Hematopoietic multipotent progenitor cell treated with erythropoietin and hydrocortisone succinate and interleukin-3 and kit ligand, for 4 days (in vitro differentiated cells): ENCODE measurements at places on chromosomes 16 and 17.

- peak; percentile 85 for DNase-seq
Observed at GRCh38 chr17:50117202-50118051, 12.5 kb downstream of the SAMD14 start.

GRCh38 chr17:48095611-48096010 lies 5.7 kb downstream of the CBX1 start:
- no peak for DNase-seq

DNA sequence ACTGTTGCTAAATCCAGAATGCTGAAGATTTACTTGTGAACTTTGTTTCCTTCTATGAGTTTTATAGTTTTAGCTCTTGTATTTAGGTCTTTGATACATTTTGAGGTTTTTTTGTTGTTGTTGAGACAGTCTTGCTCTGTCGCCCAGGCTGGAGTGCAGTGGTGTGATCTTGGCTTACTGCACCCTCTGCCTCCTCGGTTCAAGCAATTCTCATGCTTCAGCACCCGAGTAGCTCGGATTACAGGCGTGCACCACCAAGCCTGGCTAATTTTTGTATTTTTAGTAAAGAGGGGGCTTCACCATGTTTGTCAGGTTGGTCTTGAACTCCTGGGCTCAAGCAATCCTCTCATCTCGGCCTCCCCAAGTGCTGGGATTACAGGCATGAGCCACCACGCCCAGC lies 14.4 kb downstream of the TENT4B start:
- no peak for DNase-seq

GRCh38 chr17:1644493-1645206 lies 882 bp downstream of the SCARF1 start:
- DNase-seq = peak; percentile 43

- DNase-seq = no peak
Observed at GRCh38 chr16:89707695-89708094, 6.2 kb upstream of the SPATA2L start.

DNA sequence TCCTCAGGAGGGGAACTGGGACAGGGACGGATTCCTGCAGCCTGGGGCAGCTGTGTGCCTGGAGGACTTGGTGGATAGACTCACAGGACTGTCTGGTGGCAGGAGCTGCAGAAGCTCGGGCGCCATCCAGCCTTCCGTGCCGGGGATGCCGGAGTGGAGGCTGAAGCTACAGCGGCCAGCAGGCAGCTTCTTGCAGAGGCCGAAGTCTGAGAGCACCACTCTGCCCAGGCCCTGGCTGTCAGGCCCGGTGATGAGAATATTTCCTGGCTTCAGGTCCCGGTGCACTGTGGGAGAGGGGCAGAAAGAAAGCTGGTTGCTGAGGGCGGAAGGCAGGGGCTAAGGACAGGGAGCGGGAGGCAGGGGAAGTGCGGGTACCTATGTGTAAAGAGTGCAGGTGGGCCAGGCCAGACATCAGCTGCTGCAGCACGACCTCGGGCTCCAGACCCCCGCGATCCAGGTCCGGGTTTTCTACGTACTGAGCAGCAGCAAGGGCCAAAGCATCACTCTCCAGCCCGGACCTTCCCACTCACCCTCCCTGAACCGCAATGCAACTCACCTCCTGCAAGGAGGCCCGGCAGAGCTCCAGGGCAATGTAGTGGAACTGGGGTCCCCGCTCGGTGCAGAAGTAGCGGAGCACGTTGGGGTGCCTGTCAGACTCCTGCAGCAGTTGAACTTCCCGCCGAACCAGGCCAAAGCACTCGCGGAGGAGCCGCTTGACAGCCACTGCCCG lies 16.1 kb downstream of the PLK1 start:
- peak; percentile 42 for DNase-seq

DNA sequence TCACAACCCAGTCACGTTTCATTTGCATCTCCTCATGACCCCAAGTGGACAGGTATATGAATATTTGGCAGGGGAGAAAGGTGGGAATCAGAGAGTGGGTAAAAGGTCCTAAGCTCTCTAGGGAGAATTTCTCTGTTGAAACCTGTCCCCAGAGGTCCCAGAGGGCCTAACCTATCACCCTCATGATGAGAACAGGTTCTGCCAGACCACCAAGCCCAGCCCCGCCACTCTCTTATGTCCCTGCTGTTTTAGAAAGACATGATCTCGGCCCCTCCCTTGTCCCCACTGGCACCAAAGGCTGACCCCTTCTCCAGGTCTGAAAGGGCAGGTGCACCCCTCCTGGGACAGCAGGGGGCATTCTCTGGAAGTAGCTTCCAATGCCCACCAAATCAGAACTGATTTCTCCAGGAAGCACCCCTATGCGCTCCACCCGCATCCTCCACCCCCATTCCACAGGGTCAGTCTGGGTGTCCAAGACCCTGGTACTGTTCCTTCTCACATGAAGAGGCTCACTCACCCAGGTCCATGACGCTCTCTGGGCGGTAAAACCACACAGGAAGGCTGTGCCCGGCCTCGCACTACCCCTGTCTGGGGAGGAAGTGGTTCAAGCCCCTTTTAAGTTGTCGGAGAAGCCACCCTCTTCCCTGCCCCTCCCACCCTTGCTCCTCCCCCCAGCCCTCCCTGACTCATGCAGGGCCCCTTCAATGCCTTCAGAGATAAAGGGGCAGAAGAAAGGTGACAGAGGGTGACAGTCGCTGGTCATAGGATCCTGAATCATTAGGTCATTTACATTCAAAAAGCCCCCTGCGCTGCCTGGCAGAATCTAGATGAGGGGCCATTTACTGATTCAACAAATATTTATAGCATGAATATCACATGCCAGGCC lies at the start of gene CCR7:
CCR7 (minus strand) TSS at position 590 of the 886 bp plus-strand sequence; CDS start at position 527, 63 bp downstream.
- peak; percentile 81 for DNase-seq

DNA sequence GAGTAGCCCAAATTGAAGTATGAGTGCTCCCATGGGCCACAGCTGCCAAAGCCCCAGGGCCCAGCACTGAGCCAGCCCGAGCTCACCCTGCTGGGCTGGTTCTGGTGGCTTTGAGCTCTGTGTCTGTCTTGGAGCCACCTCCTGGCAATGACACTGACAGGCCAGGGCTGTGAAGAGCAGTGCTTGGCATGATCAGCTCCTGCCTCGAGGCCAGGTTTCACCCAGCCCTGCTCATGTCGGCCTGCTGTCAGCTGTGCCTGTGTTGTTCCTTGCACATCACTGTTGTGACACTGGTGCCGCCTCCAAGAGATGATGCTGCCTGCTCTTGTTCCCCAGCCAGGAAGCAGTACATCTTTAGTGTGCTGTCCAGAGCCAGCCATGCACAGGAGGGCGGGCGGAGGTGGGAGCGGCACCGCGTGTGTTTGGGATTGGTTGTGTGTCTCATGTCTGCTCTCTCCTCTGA lies 26.0 kb downstream of the PLD6 start:
- no peak for DNase-seq

GRCh38 chr16:83245061-83245460 lies 562.7 kb upstream of the HSBP1 start:
- DNase-seq = no peak

DNA sequence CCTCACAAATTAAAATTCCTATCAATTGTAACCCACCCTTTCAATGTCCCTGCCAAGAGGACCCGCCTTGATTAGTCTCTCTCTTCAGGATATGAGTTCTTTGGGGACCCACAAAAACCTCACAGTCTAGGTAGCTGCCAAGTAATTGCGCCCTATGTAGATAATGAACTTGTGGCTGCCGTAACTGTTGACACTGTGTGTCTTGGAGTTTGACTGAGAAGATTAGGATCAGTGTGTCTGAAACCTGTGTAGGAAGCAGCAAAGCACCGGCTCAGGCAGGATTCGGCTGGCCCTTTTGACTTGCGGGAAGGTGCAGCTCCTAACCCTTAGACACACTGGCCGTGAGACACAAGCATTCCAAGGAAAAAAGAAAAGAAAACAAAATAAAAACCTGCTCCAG lies 17.8 kb upstream of the SLC6A4 start:
- DNase-seq = peak; percentile 59

DNA sequence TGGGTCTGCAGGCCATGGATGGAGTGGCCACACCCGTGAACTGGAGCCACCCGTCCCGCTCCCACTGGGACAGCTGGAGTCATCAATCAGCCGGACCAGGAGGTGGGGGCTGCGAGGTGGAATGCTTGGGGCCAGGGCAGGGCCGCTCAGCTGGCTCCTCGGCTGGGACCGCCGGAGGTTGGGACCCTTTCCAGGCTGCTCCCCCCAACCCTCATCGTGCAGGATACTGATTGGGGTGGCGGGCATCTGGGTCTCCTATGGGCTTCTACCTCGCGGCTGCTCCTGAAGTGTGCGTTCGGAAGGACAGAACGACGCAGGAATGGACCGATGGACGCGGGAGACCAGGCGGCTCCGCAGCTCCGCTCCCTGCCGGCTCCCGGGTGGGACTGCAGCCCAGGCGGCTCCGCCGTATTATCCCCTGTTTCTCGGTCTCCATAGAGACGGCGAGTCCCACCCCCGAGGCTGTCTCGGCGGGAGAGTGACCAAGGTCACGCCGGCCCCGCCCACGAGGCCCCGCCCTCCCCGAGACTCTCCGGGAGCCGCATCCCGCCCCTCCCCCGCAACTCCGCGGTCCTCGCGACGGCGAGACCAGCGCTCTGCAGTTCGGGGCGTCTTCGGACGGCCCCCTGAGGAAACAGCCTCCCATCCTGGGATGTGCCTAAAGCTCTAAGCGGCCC lies at the start of gene TPPP3:
TPPP3 (minus strand) TSS at position 388 of the 677 bp plus-strand sequence. CDS start 2,387 bp downstream, outside the sequence.
- peak; percentile 80 for DNase-seq

DNA sequence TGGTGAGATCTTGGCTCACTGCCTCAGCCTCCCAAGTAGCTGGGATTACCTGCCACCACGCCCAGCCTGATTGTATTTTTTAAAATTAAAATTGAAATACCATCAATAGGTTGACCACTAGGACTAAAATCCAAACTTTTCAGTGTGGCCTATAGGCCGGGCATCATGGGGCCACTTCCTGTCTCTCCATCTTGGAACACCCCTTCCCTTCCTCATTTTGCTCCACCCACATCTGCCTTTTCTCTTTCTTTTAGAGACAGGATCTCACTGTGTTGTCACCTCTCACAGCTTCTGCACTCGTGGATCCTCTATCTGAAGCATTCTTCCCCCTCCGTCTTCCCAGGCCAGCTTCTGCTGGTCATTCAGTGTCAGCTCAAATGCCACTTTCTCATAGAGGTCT lies 57.0 kb downstream of the BMERB1 start:
- no peak for DNase-seq

DNA sequence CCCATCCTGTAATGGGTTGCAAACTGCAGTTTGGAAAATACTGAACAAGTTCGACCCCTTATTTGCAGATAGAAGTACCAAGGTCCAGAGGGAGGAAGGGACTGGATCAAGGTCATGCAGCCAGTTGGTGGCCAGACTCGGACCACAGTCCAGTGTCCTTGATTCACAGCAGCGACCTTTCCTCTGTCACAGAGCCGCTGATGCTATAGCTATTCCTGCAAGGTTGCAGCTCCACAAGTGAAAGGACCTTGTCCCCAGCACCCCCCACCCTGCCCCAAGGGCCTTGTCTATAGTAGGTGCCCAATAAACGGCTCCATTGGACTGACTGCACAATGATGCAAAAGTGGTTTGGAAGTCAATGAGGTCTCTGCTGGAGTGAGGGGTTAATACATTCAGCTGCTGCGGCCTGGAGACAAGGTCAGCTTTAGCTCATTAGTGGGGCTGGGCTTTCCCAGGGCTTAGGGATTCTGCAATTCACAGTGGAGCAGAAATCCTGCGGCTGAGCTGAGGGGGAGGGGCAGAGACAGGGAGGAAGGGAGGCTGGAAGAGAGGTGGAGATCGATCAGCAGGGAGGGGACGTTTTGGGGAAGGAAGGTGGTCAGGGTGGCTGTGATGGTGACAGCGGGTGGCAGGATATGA lies 13.4 kb upstream of the CRHR1 start:
- DNase-seq = no peak

- DNase-seq = no peak
Observed at GRCh38 chr16:79816081-79816497, 215.6 kb upstream of the MAF start.

GRCh38 chr17:64331366-64331765 lies 59.3 kb downstream of the PECAM1 start:
- no peak for DNase-seq

DNA sequence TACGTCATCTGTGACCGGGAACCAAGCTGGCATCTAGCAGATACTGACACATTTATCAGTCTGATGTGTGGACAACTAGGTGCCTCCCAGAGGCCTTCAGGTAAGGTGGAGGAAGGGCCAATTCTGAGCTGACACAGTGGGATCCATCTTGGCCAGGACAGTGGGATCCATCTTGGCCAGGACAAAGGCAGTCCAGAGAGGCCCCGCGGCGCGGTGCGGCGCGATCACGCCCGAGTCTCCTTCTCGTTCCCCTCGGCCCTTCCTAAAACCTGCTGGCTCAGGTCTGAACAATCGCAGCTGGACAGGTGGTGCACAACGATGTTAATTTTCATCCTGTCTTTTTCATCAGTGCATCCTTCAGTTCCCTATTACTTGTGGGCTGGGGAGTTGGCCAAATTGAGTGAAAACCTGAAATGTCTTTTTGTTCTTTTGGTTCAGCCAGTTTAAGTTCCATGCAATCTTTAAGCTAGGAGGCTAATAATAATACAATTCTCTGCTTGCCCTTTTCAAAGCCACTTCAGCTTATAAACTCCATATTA lies 486 bp upstream of the WSB1 start:
- DNase-seq = no peak

- DNase-seq = no peak
Observed at GRCh38 chr17:59357219-59357697, 25.8 kb downstream of the YPEL2 start.

GRCh38 chr16:74842413-74842812 lies 67.8 kb upstream of the FA2H start:
- DNase-seq = peak; percentile 7

DNA sequence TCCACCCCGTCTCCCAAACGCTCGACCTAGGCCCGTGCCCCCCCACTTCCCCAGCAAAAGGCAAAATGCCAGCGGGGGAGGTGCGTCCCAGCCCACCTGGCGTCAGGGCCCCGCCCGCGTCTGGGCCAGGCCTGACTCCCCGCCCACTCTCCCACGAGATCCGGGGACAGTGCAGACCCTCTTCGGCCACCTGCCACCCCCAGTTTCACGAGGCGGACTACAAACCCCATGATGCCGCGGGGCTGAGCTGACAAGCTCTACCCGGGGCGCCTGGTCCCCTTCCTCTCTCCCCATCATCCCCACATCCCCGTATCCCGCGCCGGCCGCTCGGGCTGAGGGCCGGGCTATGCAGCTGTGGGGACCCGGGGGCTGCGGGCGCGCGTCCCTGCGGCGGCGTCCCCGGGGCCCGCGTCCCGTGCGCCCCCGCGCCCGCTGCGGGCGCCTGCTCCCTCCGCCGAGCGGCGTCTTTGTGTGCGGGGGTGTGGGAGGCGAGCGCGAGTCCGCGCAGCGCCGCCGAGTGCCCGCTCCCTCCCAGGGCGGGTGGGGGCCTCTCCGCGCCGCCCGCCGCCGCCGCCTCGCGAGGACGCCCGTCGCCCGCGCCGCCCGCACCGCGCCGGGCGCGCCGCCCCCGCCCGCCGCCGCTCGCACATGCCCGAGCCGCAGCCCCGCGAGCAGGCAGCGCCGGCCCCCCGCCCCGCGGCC lies at the start of gene ANKRD13B:
ANKRD13B (plus strand) TSS at position 283 of the 702 bp plus-strand sequence. CDS start 490 bp downstream, outside the sequence.
- DNase-seq = peak; percentile 71

- DNase-seq = peak; percentile 79
Observed at GRCh38 chr16:17364319-17365210, 106.2 kb downstream of the XYLT1 start.

DNA sequence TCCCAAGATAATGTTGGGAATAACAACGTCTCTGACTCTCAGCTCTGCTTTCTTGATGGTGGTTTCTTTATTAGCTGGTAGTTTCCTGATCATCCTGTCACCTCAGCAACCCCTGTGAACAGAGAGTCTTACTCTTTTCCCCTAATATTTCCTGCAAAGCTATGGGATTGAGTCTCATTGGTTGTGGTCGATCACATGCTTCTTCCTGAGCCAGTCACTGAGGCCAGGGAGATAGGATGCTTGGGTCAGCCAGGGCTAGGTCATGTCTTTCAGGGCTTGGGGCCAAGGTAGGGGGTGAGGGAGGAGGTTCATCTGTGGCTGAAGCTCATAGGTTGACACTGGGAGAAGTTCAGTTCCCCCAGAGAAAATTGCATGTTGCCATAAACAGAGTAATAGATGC lies 114.3 kb downstream of the ABCC1 start:
- peak; percentile 74 for DNase-seq
